ENCODE measurements at places on chromosomes 5 and 9.

- no peak for DNase-seq
These were observed 202.6 kb downstream of the ZSWIM6 start for GRCh38 chr5:61534481-61535267.

DNA sequence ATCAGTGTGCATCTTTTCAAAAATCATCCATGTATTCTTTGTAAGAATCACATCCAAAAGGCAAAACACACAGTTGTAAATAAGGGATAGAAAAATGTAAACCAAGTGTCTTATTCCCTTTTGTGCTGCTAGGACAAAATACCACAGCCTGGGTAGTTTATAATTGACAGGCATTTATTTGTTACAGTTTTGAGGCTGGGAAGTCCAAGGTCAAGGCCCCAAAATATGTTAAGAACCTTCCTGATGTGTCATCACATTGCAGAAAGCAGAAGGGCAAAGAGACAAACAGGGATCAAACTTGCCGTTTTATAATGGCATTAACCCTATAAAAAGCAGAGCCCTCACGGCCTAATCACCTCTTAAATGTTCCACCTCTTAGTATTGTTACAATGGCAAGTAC is 364.8 kb downstream of the MED10 start:
- DNase-seq: no peak

DNA sequence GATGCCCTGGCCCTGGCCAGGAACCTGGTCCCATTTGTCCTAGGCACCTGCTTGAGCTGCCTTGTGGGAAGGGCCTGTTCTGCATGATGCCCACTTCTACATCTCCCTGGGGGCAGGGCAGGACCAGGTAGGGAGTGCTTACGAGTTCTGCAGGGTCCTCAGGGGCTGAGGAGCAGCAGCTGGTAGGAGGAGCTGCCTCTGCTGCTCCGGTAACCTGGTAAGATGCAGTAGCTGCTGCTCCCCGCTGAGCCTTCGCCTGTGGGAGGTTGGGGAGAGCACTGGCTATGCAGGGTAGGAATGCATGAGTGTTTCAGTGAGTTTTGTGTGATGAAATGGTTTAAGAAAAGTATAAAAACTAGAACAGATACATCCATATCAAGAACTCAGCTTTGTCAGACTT is 13.6 kb downstream of the LRRC8A start:
- no peak for DNase-seq

GRCh38 chr5:95779611-95780010 is 42.9 kb downstream of the GLRX start:
- no peak for DNase-seq

DNA sequence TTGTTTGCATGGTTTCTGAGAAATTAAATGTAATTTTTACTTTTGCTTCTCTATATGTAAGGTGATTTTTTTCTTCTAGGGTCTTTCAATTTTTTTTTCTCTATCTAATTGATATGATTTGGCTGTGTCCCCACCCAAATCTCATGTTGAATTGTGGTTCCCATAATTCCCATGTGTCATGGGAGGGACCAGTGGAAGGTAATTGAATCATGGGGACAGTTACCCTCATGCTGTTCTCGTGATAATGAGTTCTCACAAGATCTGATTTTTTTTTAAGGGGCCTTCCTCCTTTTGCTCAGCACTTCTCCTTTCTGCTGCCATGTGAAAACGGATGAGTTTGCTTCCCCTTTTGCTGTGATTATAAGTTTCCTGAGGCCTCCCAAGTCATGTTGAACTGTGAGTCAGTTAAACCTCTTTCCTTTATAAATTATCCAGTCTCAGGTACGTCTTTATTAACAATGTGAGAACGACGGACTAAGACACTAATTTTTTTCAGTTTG is 150.8 kb downstream of the MTRR start:
- DNase-seq: no peak

DNA sequence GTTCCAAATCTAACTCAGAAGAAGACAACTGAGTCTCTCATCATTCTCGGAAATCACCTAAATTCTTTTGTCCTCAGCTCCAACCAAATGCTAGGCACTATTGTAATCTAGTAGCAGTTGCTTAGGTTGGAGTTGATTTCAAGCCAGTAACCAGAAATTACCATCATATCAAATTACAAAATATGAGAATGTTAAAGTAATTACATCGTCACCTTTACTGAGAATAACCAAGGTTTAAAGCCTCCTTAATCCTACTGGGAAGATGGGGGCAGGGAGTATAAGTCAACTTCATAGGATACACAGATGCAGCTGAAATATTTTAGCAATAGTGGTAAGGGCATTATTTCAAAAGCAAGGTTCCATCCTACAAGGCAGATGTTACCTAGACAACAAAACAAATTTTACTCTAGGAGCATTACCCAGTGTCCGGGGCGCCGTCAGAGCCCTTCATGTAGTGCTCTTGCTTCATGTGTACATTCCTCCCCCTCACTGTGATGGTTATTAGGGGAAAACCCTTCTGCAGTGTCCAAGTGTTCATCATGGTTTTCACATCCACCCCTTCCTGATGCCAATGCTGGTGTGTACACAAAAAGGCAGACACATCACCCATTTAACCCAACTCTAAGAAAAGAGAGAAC is 19.5 kb downstream of the ERAP1 start:
- no peak for DNase-seq

- no peak for DNase-seq
These were observed 518.9 kb downstream of the CTNND2 start for GRCh38 chr5:11385251-11385900.

GRCh38 chr5:169763376-169764017 is 126.4 kb downstream of the DOCK2 start:
- no peak for DNase-seq

DNA sequence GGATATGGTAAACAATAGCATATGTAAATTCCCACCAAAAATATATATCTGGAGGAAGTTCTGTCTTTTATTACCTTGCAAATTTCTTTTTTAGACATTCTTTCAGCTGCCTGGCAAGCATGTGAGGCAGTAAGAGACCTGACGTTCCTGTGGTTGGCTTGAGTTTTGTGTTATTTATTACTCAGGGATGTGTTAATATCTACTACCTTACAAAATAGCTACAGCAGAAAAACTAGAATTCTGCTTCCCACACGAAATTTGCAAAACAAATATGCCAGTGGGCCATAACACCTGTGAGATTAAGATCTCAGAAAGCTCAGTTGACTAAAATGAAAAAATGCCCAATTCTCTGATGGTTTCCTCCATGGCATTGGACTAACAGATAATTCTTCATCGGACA is 274.2 kb downstream of the TMEM167A start:
- DNase-seq: no peak

DNA sequence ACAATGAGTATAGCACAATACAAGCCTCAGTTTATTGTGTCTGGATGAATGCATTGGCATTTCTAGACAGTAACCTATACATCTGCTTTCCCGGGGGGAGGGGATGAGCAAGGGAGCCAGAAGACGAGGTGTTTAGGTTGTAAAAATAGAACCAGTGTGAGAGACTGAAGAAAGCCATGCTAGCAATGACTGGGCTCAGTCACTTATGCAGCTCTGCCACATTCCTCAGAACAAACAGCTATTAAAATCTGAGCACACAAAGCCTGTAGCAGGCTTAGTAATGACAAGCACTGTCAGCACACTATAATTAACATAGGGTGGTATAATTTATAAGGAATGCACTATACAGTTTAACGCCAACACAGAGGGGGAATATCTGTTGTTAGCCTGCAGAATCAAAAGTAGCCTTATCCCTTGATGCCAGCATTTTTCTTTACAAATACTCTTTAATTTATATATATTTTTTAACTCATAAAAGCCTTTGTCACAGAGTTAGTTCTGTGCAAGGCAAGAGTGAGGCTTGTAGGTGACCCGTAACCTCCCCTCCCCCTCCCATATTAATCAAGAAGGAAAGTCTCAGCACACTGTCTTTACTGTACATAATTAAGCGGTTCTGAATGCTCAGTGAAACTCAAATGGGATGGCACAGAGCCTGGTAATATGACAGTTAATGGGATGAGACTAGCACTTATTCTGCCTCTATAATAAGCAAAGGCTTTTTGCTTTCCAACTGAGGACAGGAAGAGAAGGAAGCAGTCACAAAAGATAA is 295.4 kb downstream of the CSNK1G3 start:
- no peak for DNase-seq

DNA sequence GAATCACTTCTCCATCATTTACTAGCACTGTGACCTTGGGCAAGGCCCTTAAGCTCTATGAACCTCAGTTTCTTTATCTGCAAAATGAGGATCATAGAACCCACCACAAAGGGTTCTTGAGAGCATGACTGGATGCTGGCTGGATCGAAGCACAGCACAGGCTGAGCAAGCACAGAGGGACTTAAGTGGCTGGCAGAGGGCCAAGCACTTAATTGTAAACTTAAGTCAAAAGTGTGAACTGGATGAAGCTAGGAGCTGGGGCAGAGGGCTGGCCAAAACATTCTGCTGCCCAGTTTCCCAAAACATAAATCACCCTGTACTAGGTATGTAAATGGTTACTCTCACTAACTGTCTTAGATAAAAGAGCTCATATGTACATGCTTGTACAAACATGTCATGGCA is 112.3 kb upstream of the WWC1 start:
- DNase-seq: no peak

DNA sequence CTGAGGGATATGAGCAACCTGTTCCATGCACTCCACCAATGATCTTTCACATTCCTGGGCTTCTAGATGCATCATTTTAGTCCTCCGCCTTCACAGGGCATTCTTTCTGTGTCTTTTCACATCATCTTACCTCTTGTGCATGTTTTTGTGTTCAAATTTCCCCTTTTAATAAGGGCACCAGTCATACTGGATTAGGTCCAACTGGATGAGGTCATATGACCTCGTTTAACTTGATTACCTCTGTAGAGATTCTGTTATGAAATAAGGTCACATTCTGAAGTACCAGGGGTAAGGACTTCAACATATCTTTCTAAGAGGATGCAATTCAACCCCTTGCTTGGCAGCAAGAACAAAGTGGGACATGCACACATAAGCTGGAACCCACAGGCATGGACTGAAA is 335.3 kb upstream of the TLE4 start:
- no peak for DNase-seq

GRCh38 chr5:180121826-180122413 is 50.4 kb upstream of the RNF130 start:
- no peak for DNase-seq

GRCh38 chr5:2946315-2946714 is 194.8 kb upstream of the IRX2 start:
- DNase-seq: no peak

- DNase-seq: no peak
These were observed 635.4 kb downstream of the NR2F1-AS1 start for GRCh38 chr5:92945605-92946097.

- no peak for DNase-seq
These were observed 208.8 kb downstream of the MRPS30 start for GRCh38 chr5:45017568-45017967.

GRCh38 chr9:117903453-117903852 is 199.2 kb downstream of the TLR4 start:
- DNase-seq: no peak

DNA sequence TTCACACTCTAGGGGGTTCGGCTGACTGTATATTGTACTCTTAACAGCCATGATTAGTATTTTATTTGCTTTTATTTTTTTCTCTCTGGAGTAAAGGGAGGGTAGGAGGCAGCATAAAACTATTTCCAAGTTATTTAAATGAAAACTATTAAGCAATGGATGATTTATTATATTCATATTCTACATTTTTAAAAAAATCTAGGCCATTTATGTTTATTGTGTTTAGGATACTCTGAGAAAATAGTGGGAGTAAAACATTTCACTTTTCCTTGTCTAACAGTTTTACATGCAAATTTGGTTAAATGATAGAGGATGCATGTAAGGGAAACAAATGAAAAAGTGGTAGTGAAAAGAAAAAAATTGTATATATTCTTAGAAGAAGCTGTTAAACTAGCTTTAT is 276.3 kb downstream of the GAS1 start:
- no peak for DNase-seq

DNA sequence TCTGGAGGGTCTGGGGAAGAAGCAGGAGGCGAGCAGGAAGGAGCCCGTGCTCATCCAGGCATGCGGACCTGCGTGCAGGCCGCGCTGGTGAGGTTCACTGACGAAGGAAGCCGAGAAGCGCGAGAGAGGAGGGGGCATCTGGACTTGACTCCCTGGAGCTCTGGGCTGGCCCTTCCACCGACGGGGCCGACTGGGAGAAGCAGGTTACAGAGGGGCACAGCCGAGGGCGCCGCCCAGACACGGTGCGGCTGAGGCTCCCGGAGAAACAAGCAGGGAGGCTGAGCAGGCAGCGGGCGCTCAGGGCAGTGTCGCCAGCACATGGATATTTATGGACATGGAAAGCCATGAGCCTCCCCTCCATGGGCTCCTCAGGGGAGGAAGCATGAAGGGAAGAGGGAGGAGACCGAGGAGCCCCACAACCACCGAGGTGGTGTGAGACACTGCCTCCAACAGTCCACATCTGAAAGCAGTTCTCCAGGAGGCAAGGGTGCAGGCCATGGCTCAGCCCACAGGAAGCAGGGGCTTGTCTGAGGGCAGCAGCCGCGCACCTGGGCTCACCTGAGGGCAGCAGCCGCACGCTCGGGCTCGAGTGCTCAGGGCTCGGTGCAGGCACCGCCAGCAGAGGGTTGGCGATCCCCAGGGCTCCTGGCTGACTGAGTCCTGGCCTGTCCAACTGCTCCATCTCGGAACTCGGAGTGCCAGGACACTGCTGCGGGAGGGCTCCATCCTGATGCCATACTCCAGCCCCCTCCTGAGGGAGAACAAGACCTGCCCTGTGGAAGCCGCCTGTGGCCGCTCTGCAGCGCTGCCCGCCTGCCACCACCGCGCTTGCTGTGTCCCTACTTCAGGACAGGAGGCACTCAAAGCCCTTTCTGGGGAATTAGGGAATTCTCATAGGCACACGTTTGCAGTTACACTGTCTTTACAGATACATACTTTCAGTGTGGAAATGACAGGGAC is 15.7 kb upstream of the INPP5E start:
- no peak for DNase-seq

DNA sequence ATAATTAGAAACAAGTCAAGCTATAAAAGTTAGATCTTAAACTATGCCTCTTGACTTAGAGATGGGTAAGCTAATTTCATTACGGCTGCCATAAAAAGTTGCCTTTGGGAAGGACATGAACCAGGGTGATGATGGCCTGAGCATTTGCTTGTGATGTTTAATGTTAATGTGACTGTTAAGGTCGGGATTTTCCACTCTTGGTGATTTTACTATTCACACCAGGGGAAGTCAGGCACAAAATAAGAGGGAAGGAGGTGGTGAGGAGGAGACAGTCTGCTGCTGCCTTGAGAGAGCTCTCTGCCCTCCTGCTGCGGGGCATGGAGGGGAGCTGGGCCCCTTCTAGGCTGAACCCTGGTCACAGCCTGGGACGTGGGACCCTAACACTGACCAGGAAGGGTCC is 34.4 kb downstream of the AHRR start:
- DNase-seq: no peak

GRCh38 chr5:119072496-119072895 is 1.6 kb downstream of the DMXL1 start:
- no peak for DNase-seq

All from effector CD4-positive, alpha-beta T cell (primary cell).